ENCODE measurements at places on chromosomes 7 and 10. TPM values are rescaled to one million over a fixed set of nuclear protein-coding genes. Genes with fewer than 3 reads are reported as not detected.

Gene SFXN3
- polyA plus RNA-seq = 13.2 TPM

Gene SORBS1
- polyA plus RNA-seq = 0.75 TPM

Gene CNPY4
- polyA plus RNA-seq = 21.5 TPM

Gene ZNF716
- not detected for polyA plus RNA-seq

Gene HOXA5
- not detected for polyA plus RNA-seq

DNA sequence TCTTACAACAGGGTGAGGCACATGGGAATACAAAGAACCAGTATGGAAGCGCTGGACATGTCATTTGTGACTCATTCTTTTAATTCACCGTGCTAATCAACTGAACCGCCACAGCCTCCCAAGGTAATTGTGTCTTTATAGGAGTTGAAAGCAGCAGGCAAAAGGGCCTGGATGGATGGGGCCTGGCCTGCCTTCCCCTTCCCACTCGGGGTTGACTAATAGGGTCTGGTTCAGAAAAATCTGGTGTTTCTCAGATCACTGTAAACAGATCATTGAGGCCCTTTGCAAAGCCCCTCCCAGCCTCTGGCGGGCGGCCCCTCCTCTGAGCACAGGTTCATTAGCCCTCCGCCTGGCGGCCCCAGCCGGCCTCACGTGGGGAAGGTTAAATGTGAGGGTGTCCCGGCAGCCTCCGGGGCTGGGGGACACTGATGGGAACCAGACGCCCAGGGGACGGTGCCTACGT lies 100.8 kb downstream of the EBF3 start:
- H3K4me1 ChIP-seq = no peaks in the 10 kb centered on the region
- no peak overlapping the region for H3K27ac ChIP-seq
- H3K4me3 ChIP-seq = no peak overlapping the region
- no peaks in the 10 kb centered on the region for H3K36me3 ChIP-seq

GRCh38 chr10:30830315-30831230 lies 201.0 kb upstream of the LYZL2 start:
- H3K27ac ChIP-seq = no peak overlapping the region
- H3K27me3 ChIP-seq = no peaks in the 10 kb centered on the region
- H3K4me1 ChIP-seq = no peaks in the 10 kb centered on the region
- DNase-seq = no peak

DNA sequence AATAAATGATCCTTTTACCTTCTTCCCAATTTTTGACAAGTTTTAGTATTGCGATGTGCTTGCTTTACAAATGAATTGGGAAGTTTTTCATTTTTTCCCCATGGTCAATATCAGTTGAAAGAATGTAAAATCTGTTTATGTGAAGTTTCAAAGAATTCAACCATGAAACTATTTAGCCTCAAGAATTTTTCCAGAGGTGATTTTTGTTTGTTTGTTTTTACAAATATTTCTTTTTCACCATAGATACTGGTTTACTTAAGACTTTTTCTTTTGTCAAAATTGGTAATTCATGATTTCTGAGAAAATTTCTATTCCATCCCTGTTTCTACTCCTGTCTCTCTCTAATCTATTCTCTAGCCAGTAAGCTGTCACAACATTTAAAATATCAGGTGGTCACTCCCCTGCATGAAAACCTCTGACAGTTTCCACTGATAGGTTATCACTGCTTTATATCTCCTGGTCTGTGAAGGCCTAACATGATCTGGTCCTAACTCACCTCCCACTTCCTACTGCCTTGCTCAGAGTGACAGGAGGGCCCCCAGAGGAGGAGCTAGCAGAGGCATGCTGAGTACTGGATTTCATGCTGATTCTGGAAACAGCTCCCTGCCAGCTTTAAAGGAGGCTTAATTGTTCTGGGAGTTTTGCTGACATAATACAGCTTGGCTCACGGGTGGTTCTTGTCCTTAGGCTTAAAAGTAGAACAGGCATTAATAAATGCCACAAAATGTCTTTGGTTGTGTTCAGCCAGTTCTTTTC lies 7.6 kb upstream of the ARMS2 start:
- H3K36me3 ChIP-seq = no peaks in the 10 kb centered on the region
- DNase-seq = no peak
- no peaks in the 10 kb centered on the region for H3K4me1 ChIP-seq
- H3K27ac ChIP-seq = no peak overlapping the region
- H3K27me3 ChIP-seq = no peaks in the 10 kb centered on the region

DNA sequence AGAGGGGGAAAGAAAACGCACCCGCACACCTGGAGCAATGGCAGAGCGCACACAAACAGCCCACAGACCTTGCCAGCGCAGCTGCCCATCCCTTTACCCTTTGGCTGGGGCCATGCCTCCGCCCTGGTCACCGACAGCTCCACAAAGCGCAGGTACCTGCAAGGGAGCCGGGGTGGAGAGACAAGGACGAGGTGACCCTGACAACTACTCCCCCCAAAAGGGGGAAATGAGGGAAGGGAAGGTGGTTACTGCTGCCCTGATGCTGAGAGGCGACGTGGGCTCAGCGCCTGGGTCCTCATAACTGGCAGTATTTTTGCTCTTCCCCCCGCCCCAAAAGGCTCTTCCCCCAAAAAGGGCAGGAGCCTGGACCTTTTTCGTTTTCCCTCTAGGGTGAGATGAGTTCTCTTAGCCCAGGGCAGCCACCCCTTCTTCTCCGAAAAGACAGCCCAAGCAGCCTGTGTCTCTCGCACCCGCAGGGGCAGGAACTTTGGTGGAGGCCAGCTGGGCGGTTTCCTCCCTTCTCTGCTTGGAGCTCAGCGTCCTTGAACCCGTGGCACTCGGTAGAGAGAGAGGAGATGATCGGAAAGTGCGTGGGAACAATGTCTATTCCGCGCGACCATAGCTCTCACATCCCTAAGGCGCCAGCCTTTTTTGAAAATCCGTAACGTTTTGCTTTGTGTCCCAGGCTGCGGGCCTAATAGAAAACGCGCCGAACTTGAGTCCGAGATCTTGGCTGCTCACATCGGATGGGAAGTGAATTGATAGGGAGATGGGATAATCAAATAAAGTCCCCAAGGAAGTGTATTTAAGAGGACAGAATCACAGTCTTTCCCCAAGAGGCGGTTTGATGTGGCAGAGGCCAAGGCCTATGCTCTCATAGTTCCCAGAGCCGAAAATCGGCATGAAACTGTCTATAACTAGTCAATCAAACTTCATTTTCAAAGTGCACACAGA lies 1.0 kb downstream of the NKX2-3 start:
- H3K27me3 ChIP-seq = peaks cover 5% of the 10 kb centered on the region
- H3K4me3 ChIP-seq = no peak overlapping the region
- H3K4me1 ChIP-seq = peaks cover 10% of the 10 kb centered on the region
- DNase-seq = no peak

GRCh38 chr10:6678211-6678803 lies 98.2 kb upstream of the PRKCQ start:
- H3K36me3 ChIP-seq = no peaks in the 10 kb centered on the region
- no peak overlapping the region for H3K4me3 ChIP-seq
